NB4 (cell line): ENCODE measurements at places on chromosomes 3 and 15.

DNA sequence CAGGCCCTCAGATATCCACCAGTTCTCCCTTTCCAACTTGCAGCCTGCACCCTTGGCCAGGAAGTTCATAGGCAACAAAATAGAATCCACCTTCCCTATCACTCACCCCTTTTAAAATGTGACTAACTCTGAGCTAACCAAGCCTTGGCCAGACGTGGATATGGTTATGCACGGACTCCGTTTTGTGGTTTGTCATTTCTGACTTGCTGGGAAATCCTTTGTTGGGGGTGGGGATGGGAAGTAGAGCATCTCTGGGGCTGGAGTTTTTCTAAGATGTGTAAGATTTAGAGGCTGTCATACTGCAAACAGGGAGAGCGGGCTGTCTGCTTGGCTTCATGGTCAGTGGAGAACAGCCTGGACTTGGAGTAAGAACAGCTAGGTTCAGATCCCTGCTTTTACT is 62.6 kb downstream of the SMAD3 start:
- peak; percentile 76 for DNase-seq

- no peak for DNase-seq
Measured at GRCh38 chr3:31077826-31078225, 183.4 kb upstream of the GADL1 start.

DNA sequence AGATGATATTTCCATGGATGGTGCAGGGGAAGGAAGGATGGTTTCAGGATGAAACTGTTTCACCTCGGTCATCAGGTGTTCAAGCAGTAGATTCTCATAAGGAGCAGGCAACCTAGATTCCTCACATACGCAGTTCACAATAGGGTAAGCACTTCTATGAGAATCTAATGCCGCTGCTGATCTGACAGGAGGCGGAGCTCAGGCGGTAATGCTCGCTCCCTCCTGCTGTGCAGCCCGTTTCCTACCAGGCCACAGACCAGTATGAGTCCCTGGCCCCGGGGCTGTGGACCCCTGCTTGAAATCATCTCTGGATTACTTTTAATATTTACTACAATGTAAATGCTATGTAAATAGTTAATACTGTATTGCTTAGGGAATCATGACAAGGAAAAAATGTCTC is 241.8 kb downstream of the ROBO2 start:
- no peak for DNase-seq

DNA sequence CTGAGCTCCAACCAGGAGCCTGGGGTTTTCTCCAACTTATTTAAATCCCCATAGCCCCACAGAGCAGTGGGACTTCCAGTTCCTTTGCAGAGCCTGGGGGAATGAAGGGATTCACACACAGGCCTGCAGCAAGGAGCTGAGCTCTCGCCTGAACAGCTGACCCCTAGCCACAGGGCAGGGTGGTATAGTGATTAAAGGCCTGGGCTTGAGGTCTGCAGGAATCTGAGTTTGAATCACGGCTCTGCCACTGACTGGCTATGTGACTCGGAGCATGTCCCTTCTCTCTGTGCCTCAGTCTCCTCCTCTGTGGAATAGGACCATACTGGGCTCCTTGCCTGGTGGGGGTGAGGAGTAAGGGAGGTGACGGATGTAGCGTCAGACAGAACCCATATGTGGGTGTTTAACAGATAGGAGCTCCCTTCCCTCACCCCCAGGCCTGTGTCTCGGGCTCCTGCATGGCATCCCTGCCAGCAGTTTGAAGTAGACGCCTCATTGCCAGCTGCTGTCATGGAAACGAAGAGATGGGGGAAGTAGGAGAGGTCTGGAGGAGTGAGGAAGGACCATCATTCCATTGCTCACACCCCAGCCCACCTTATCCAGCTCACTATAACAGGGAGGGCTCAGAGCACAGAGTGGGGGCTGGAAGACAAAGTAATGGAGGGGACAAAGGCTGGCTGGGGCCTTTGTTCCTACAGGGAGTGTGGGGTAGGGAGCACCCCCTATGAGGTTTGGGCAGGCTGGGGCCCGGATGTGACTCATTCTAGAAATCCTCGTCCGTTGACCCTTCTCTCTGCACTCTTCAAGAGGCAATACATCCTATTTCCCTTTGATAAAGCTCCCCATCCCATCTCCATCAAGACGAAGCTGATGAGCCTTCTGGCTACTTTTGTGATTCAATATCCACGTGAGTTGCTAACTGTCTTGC is 14.8 kb downstream of the HRH1 start:
- peak; percentile 81 for DNase-seq

DNA sequence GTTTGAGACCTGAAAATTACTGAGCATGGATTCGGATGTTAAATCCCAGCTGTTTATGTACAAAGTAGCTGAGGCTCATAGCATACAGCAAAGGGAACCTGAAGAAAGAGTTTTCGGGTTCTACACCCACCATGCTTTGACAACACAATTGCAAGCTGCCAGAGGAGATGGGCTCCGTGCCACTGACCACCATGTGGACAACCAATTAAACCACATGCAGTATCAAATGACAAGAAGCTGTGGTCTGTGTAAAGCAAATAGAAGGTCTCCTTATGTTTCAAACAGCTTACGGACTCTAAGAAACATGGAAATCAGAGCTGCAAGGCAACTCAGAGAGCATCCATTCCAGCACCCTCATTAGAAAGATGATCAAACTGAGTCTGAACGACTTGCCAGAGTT is 12.9 kb downstream of the GABRB3 start:
- DNase-seq = no peak

DNA sequence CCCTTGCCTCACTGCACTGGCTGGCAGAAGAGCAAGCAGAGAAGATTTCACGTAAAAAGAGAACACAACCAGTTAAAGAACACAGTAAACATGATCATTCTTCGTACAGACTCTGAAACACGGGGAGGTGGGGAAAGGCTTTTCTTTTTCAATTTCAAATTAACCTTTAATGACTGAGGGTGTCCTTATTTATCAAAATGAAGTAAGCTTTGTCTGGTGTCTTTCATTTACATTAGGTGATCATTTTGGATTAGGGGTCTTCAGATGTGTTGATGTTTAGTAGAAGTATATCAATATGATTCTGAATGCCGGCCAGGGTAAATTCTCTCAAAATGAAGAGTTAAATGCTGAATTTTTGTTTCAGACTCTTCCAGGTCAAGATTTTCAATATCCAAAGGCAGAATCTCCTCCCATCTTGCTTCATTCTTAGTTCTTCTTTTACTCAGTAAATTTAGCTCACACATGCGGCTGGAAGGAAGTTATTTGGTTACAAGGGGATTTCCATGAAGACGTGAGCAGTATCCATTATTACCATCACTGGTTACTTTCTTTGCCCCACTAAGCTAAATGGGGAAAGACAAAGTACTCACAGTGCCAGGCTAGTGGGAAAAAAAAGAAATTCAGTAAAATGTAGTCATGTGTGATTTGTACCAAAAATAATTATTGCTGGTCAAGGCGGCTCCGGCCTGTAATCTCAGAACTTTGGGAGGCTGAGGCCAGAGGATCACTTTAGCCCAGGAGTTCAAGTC is 272.2 kb upstream of the NR2F2 start:
- peak; percentile 57 for DNase-seq

DNA sequence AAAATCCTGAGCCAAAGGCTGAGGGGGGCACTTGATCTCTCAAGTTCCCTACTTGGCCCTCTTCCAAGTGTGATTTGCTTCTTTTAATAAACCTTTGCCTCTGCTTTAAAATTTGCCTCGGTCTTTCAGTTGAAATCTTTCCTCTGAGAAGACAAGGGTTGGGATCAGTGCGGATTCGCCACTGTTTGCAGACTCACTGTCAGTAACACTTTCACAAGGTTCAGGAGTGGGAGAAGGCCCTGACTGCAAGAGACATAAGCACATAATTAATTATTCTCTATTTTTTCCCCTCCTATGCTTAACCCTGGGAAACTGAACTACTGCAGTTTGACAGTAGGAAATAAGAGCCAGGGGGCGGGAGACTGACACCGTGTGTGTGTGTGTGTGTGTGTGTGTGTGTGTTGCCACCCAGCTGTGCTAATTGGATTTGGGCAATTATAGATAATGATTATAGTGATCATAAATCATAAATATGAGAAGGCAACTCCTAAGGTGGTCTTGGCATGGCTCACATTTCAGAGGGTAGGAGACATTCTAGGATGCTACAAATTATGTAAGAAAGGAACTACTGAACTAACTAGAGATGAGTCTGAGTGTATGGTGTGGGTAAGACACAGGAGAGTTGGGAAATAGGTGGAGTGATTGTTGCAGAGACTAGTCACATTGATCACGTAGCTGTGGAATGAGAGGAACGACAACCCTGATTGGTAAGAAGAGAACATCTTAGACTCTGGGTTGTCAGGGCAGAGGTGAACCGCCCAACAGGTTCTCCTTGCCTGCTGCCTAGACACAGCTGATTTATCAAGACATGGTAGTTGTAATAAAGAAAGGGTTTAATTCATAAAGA is 5.5 kb upstream of the ZNF662 start:
- DNase-seq = no peak

GRCh38 chr15:100116416-100117190 is 225.2 kb downstream of the ADAMTS17 start:
- no peak for DNase-seq

DNA sequence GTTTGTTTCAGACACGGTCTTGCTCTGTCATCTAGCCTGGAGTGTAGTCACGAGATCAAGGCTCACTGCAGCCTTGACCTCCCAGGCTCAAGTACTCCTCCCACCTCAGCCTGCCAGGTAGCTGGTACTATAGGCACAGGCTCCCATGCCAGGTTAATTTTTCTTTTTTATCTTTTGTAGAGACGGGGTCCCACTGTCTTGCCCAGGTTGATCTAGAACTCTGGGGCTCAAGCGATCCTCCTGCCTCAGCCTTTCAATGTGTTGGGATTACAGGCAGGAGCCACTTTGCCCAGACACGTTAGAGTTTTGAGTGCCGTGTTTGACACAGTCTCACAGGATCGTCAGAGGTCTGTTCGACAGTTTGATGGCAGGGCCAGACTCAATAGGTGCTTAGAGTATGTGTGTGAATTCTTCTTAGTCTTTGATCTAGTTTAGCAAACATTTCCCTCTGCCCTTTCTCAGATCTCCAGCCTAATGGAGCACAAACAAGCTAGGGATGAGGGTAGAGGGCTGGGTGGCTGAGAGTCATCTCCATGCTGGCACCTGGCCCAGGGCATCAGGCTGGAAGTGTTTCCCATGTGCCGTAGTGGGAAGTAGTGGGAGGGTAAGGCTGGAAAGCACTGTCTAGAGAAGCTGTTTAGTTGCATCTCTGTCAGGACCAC is 66.1 kb upstream of the DLG1 start:
- no peak for DNase-seq

- no peak for DNase-seq
Measured at GRCh38 chr15:93154666-93155065, 65.7 kb upstream of the RGMA start.

DNA sequence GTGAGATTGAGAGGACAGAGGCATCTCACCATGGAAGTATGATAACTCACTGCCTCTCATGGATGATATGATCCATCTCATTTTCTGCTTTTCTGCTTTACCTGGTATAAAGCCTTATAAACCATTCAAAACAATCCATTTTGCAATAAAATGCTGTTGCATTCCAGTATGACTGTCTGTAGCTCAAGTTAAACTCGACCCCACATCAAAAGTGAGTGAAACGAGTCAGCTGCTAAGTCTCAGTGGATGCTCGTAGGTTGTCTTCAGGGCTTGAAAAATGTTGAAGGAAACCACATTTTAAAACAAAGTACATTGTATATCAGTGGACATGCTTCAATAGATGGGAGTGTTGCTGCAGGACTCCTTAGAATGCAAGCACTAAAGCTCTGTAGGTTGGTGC is 839.0 kb downstream of the TUSC7 start:
- DNase-seq = no peak

GRCh38 chr3:31779514-31779913 is 201.5 kb downstream of the OSBPL10 start:
- DNase-seq = no peak

- DNase-seq = no peak
Measured at GRCh38 chr15:86040356-86041033, 39.2 kb upstream of the AGBL1 start.

GRCh38 chr3:69454204-69454787 is 68.4 kb upstream of the FRMD4B start:
- no peak for DNase-seq

DNA sequence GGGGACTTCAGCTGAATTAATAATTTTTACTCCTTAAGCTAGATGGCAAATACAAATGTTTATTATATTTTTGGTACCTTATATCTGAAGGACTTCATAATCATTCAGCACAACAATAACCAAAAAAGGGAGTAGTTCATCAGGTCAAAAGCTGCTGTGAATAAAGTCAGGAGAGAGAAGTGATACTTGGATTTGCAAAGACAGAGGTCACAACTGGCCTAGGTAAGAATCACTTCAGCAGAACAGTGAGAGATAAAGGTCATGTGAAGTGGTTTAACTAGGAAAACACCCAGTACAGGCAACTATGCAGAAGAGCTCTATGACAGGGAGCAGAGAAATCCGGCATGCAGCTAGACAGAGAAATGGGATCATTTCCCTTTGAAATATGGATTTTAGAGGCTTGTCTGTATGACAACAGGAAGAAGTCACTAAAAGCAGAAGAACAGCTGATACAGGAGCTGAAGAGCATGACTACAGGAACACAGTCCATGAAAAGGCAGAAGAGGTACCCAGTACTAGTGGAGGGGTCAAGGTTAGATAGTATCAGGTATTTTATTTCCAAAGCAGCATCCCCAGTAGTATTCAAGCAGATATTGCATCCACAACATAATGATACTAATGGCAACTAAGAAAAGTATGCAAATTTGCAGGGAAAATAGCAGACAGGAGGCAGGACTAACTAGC is 25.7 kb downstream of the ZMAT3 start:
- peak; percentile 9 for DNase-seq

DNA sequence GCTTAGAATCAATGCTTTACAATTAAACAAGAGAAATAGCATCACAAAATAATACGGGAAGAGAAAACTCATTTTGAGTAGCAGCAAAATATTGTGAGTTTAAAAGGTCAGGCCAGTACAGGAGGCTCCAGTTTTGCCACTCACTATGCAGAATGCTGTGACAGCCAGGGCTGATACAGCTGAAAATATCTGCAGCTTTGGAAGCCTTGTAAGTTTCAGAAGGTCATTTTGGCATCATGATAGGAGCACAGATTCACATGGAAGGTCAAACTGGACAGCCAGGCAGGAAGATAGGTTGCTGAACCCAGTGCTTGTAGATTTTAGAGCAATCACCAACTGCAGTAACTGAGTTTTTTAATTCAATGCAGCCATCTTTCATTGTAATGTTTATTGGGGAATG is 14.1 kb downstream of the MBNL1 start:
- no peak for DNase-seq

DNA sequence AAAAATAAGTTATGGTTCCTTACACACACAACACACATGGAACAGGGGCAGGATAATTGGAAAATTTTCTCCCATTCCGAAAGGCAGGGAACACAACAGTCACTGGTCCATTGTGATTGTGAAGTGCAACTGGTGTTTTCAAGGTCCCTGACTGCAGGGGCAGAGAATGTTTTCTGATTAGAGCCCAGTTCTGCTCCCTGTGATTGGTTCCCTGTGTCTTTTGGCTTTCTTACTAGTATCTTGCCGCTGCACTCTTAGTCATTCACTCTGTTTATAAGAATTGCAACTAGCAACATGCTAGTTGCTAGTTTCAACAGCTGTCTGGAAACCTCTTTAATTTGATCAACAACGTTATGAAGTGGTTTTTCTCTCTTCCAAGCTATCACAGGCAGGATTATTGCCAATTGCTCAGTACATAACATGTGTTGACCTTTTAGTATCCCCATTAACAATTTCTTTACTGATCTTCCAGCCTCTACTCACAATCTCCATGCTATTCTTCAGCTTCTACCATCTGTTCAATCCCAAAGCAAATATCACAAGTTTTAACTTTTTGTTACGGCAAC is 177.5 kb downstream of the EPHA6 start:
- no peak for DNase-seq
